AG20443 (cell line): ENCODE measurements at places on chromosomes 13 and 19.

DNA sequence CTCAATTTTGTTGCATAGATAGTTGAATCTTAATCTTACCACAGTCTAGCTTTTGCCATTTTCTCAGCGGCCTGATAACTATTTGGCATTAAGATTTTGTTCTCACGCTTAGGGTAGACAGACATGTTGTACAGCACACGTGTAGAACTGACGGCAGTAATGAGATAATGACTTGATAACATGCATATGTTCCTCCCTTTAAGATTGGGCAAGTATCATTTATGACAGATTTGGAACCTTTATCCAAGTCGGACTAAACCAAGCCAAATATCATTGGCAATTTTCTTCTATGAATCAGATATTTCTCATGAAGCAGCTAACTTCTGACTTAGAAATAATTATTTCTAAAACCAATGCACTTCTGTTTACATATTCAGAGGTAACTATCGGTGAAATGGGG is 205.5 kb downstream of the NDFIP2 start:
- no peak for DNase-seq

DNA sequence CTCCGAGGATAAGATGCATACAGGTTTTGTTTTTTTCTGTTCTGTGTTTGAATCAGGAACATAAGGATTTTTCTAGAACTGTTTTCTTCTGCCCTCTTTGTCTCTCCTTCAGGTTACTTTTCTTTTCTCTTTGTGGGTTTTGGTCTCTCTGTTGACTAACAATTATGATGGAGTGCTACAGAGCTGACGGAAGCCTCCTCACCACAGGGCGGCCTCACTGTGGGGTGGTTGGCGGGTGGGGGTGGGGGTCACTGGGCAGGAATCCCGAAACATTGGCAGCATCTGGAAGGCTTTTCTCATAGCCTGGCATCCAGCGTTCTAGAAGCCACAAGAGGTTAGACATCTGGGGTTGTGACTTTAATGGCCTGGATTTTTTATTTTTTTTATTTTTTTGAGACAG is 12.0 kb upstream of the MATK start:
- no peak for DNase-seq

DNA sequence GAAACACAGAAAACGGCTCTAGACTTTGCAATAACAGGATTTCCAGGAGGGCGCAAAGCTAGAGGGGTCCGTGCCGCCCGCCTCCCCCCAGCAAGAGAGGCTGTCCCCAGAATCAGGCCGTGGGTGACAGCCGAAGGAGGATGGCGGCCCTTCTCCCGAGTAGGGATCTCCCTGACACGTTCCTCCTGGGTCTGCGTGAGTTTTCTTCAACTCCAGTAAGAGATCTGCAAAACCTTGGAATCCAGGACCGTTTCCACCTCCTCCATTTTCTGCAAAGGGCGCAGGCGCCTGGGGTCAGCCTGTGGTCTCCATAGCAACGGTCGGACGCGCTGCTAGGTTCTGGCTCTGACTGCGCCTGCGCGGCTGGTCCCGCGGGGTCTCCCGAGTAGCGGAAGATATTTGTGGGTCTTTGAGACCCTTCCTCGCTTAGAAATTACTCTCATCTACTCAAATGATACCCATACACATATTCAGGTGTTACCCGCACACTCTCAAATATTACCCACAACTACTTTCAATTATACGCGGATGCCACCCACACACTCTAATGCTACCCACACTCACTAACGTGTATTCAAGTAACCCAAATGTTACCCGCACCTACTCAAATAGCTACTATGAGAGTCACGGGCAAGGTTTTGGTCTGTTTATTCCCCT is 2.1 kb downstream of the PNMA8C start:
- peak; percentile 83 for DNase-seq

DNA sequence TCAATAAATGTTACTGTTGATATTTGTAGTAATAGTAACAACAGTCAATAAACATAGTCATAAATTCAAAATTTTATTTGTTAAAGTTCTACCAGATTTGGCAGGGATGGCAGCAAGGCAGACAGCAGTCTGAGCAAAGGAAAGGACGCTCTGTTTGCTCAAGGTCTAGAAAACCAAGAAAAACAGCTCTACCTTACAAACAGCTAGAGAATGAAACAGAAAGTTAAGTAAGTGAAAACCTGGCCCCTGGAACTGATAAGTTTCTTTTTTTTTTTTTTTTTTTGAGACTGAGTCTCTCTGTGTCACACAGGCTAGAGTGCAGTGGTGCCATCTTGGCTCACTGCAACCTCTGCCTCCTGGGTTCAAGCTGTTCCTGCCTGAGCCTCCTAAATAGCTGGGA is 27.9 kb downstream of the ENOX1 start:
- no peak for DNase-seq

DNA sequence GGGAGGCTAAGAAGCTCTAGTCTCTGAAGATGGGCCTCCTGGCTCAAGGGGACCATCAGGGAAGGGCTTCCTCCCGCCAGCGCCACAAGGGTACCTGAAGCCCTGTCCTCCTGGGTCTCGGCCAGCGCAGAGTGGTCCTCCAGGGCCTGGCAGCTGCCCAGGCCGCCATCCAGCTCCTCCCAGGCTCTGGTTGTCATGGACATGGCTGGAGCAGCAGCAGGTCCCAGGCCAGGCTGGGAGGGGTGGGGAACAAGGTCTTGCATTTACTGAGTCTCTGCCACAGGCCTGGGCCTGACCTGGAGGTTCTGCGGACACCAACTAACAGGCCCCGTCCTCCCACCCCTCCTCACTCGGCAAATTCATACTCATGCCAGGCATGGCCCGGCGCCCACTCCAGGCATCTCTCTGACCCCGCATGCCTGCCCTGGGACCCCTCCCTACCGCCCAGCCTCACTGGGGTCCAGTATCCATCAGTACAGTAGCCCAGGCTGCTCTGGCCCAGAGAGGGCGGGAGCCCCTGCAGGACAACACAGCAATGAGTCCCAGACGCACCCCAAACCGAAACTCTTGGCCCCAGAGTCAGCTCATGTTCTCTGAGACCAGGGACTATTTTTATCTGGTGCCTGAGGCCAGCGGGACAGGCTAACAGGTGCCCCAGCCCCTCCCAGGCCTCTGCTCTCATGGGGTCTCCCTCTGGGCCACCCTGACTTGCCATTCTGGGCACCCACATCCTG is 938 bp downstream of the JSRP1 start:
- DNase-seq = no peak
